ENCODE measurements at places on chromosomes 13 and 19.

- no peak for DNase-seq
Measured at GRCh38 chr13:99086267-99087097, 108.6 kb upstream of the DOCK9 start.

DNA sequence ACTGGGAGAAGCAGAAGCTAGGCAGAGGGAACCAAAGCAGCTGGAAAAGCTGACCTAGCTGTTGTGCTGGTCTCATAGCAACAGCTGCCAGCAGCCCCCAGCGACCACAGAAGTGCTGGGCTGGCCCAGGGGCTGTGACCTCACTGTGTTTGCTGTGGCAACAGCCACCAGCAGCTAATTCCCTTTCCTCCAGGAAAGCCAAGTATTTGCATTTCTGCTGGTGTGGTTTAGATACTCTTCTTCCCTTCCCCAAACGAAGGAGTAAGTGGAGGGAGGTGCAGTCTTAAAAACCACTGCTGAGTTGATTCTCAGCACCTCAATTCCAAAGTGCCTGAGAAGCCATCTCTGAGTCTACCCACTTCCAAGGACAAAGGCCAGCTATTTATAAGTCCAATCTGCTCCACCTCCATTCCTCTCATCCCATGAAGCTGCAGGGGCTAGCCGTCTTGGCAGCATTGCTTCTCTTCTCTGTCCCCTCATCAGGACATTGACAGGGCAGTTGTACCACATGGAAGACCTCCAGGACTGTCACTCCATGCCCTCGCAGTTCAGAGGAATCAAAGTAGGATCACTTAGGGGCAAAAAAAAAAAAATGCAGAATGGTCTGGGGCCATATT, 11.5 kb upstream of the CCDC97 start:
- DNase-seq: no peak

DNA sequence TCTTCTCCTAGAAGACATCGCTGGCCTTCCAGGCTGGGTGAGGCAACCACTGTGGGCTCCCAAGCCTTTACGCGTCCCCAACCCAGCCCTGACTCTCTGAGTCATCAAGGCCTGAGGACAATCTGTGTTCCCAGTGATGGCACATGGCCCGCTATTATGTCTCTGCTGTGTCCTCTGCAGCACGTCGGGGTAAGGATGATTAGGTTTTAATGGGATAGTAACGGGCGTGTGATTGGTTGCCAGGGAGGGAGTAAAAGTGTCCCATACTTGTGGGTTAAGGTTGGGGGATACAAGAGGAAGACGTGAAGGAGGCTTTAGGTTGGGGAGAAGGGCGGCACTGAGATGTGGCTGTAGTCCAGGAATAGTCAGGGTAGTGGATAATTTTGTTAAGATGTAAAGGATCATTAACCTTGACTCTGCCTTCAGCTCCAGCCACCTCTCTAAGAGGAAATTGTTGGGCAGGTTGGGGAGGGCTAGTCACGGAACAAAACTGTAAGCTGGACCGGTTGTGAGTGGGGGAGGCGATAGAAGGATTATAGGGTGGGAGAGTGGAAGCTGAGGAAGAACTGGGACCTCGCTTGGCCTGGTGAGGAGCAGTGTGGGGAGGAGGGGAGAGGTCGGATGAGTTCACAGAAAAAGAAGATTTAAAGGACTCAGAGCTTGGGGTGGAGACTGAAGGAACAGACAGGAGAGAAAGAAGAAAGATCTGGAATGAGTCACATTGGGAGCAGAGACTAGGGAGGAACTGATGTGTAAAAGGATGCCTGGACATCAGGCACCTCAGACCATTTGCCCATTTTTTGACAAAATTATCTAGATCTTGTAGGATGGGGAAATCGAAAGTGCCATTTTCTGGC, 27.9 kb upstream of the IGFL1 start:
- no peak for DNase-seq

- DNase-seq: no peak
Measured at GRCh38 chr19:47776568-47776967, 1.9 kb upstream of the SELENOW start.

- DNase-seq: no peak
Measured at GRCh38 chr13:110470272-110471009, 91.1 kb downstream of the RAB20 start.

DNA sequence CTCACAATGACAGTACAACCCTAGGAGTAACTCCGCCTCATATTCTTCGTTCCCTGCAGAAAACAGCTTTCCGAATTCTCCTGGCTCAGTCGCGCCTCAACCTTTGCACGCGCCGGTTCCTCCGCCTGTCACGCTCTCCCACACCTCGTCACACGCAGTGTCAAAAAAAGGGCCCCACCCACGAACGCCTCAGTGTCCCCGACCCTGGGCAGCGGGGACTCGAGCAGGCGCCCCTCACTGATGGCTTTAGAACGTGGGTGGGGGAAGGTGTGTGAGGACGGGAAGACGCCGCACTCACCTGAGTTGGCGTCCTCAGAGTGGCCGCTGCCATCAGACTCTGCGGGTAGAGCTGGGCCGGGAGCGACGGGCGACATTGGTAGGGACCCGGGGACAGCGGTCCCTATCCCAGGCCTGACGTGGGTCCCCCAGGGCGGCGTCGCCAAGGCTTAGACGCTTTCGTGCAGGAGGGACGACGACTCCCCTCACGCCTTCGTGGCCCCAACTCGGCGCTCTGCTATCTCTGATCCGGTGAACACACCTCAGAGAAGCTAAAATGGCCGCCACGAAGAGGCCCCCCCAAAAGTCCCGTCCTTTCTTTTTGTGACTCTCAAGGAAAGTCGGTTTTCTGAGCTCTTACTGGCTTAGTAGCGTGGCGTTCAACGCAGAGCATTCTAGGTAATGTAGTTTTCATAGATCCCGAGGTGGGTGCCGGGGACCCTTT, at the start of gene ZNF154:
ZNF154 (minus strand) TSS at position 564 of the 721 bp plus-strand sequence; CDS start at position 331, 233 bp downstream.
- peak; percentile 39 for DNase-seq

- DNase-seq: no peak
Measured at GRCh38 chr19:11164296-11164695, 8.7 kb upstream of the SPC24 start.

- no peak for DNase-seq
Measured at GRCh38 chr19:4278010-4278409, 1.1 kb upstream of the SHD start.

GRCh38 chr13:66106246-66106645, 1123.9 kb downstream of the PCDH9 start:
- DNase-seq: no peak

GRCh38 chr19:16497042-16497441, 848 bp downstream of the C19orf44 start:
- no peak for DNase-seq

- DNase-seq: no peak
Measured at GRCh38 chr19:7000816-7001215, 20.4 kb downstream of the MBD3L2B start.
